ENCODE measurements at places on chromosomes 12 and 14.

GRCh38 chr14:64220466-64220865 lies 73.7 kb downstream of the ESR2 start:
- no peak for DNase-seq

DNA sequence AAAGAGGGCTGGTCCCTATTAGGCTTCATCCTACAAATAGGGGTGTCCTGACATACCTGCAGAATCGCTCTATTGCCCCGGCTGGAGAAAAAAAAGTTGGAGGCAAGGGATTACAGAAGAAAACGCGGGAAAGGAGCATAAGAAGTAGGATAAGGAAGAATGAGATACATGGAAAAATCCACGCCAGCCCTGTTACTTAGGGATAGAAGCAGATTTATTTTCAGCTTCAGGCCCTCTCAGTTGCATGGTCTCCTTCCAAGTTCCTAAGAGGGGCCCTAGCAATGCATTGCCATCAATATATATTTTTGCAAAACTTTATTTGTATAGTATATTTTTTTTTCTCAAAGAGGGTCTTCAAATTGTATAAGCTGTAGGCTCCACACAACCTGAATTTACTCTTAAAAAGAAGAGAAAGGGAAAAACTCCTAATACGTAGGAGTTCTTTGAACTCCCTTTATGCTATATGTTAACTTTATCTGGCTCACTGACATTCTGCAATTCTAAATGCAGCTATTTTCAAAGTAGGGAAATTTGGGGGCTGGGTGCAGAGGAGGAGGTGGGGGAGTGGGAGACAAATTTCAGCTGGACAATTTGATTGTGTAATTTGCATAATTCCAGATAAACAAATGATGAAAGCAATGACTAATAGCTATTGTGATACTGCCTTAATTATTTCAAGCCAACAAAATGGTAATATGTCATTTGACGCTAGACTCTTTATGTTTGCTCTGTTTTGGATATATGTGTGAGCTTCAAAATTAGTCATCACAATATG lies 137.7 kb upstream of the TRHDE start:
- DNase-seq = no peak

DNA sequence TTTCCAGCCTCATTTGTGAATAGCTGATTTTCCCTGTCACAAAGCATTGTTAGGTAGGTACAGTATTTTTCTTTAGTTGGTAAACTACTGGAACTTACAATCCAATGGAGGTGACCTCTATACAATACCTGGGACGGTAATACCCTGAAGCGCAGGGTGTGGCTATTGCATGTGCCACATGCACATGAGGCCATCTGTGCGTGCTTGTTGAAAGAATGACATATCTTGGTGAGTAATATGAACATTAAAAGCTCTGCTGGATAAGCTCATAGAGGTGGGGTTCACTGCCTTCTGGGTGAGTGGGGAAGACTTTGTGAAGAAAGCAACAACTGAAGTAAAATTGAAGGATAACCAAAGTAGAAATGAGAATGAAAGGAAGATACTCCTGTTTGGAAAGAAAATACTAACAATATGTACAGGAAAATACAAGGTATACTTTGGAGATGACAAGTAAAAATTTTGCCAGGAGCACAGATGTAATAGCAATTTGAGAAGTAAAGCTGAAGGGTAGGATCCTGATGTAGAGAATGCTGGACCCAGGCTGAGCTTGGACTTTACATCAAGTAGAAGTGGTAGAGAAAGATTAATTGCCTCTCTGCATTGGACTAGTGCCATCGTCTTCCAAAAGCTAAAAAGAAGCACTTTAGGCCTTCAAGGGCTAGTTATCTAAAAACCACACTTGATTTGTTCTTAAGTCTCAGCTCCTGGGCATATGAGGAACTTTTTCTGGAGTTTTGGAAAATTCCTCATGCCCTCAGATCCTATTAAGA lies 97.1 kb downstream of the SLC38A6 start:
- peak; percentile 87 for DNase-seq

- no peak for DNase-seq
Observed at GRCh38 chr12:108320507-108321293, 18.4 kb downstream of the CMKLR1 start.

DNA sequence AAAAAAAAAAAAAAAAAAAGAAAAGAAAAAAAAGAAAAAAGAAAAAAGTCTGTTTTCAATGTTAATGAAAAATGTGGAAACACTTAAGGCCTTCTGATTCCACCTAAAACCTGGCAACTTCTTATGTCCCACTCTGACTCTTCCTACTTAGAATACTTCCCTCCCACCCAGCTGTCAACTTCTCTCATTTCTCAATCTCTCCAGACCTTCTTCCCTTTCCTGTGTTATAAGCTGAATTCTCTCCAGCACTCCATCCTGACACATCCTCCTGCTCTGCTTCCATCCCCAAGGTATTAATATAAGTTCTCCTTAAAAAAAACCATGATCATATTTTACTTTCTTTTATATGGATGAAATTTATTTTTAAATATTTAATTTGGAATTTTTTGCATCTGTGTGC lies 20.3 kb upstream of the TMTC1 start:
- no peak for DNase-seq

DNA sequence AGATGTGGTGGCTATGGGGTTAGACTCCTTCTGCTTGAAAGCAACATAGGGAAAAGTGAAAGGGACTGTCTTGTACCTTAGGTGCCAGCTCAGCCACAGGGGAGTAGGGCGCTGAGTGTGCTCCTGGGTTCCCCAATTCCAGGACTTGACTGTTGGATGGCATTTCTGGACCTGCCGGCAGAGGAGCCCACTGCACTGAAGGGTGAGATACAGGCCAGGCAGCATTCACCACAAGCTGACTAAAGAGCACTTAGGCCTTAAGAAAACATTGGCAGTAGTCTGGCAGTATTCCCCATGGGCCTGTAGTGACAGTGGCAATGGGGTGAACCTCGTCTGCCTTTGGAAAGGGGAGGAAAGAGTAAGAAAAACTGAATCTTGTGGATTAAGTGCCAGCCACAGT lies 67.1 kb upstream of the TMTC2 start:
- no peak for DNase-seq

- no peak for DNase-seq
Observed at GRCh38 chr12:52670506-52670905, 9.7 kb downstream of the KRT1 start.
